ENCODE measurements at places on chromosomes 1 and 21. TPM values are rescaled to one million over a fixed set of nuclear protein-coding genes. Genes with fewer than 3 reads are reported as not detected.

- DNase-seq: no peak
Observed at GRCh38 chr1:2031546-2032540, 12.7 kb downstream of the GABRD start.

- DNase-seq: no peak
Observed at GRCh38 chr1:195520757-195521156, 1087.5 kb downstream of the KCNT2 start.

DNA sequence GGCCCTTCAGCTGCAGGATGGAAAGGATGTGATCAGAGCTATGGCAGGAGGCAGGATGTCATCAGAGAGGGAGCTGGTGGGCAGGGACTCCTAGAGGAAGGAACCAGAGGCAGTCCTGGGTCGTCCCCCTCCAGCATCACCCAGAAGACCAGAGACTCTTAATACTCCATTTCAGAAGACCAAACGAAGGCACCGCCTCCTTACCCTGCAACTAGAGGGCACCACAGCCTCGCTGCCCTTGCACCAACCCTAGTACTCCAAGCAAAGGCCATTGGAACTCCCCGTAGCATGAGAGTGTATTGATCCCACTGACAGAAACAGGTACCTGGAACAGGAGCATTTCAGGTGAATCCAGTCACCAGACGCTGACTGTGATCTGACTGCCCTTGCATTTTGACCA is 598.1 kb downstream of the NPHP4 start:
- no peak for DNase-seq

DNA sequence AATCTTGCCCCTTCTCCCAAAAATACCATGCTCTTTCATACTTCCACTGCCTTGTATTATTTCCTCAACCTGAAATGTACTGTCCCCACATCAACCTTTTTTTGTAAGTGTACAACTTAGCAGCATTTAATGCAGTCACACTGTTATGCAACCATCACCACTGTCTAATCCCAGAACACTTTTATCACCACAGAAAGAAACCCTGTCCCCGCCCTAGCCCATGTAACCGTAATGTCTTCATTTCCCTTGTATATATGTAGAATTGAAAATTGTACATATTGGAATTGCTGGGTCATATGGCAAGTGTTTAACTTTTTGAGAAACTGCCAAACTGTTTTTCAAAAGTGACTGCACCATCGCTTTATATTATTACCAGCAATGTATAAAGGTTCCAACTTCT is 37.4 kb downstream of the PTP4A2 start:
- DNase-seq: no peak

RIPK4 gene
- total RNA-seq: 1.3 TPM

GRCh38 chr1:44630116-44630515 is 44.2 kb downstream of the TMEM53 start:
- no peak for DNase-seq

SERPINC1 gene
- not detected for total RNA-seq

LCE6A gene
- not detected for total RNA-seq

DNA sequence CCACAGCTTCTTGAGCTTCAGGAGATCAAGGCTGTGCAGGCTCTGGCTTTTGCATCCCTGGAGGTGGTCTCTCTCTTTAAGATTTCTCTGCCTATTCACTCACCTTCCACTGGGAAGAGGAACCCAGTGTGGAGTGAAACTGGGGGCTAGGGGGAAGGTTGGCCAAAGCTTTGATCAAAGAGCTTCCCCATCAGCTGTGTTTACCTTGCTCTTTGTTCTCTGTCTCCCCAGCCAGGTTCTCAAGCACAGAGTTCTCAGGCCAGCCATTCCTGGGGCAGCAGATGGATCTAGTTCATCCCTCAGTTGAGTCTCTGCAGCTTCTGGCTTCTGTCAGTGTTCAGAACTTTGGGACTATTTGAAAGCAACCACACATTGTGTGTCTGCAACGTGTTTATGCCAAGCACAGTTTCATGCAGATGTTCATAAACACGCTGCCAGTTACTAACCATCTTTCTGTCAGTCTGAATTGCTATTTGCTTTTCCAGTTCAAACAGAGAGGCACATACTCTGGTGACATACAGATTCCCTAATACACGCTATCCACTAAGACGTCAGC is 17.2 kb upstream of the MRPS14 start:
- no peak for DNase-seq

GRCh38 chr1:76577525-76578185 is 289.6 kb upstream of the ST6GALNAC5 start:
- DNase-seq: no peak

DNA sequence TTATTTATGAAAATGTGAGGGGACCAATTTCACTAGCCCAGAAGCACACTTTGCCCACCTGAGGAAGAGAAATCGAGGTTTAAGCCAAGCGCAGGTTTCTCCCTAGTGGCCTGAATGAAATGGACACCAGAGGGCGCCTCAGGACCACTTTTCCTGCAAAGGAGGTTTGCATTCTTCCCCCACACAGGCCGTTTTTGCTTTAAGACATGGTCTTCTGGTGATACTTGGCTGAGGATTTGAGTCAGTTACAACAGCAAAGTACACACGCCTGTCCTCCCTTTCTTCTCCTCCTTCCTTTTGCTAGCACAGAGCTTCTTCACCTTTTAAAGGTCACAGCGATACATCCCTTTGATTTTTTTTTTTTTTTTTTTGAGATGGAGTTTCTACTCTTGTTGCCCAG is 5.4 kb downstream of the PLA2G2E start:
- DNase-seq: peak; percentile 91

GRCh38 chr1:245177071-245177900 is 22.5 kb downstream of the KIF26B start:
- DNase-seq: no peak

DNA sequence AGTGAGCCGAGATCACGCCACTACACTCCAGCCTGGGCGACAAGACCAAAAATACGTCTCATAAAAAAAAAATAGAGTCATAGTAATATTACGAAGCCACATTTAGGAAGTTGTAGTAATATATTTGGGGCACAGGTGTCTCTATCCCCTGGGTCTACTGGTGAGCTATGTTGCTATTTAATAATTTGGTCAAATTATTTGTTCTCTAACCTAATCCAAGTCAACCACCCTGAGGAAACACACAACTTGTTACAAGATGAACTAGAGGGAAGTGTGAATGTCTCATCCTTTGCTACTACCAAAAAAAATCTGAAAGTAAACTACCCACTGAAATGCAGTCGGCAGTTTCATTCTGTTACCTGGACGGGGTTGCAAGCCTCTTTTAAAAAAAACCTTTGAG is 35.3 kb downstream of the RGS8 start:
- no peak for DNase-seq

- no peak for DNase-seq
Observed at GRCh38 chr1:43779805-43780403, 72.6 kb downstream of the ST3GAL3 start.

APOBEC4 gene
- not detected for total RNA-seq

- DNase-seq: no peak
Observed at GRCh38 chr1:230163205-230163604, 96.2 kb downstream of the GALNT2 start.

DNA sequence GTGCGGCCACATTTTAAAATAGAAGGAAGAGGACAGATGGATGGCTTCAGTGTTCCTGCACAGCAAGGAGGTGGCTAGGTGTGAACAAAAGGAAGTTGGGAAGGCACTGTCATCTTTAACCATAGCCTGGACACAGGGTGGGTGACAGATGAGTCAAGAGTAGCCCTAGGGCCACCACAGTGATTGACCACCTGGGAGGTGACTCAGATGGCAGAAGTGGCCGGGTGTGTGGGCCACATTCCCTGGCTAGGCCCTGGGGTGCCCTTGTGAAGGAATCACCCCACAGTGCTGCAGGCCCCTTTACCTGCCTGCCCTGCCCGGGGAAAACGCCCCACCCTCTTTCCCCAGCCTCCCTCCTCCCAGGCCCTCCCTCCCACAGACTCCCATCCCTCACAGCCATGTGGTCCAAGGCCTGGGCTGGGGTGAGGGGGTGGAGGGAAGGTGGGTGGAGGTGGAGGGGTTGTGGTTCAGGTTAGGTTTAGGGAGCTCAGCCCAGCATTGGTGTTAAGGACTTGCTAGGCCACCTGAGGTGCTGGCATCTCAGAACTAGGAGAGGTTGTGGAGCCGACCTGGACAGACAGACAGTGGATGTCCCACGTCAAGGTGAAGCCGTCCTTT is 59.1 kb downstream of the SPSB1 start:
- no peak for DNase-seq

OR2L2 gene
- not detected for total RNA-seq

- peak; percentile 45 for DNase-seq
Observed at GRCh38 chr1:118711356-118711755, 276.8 kb downstream of the TBX15 start.

ACTL8 gene
- total RNA-seq: 0.15 TPM

DNA sequence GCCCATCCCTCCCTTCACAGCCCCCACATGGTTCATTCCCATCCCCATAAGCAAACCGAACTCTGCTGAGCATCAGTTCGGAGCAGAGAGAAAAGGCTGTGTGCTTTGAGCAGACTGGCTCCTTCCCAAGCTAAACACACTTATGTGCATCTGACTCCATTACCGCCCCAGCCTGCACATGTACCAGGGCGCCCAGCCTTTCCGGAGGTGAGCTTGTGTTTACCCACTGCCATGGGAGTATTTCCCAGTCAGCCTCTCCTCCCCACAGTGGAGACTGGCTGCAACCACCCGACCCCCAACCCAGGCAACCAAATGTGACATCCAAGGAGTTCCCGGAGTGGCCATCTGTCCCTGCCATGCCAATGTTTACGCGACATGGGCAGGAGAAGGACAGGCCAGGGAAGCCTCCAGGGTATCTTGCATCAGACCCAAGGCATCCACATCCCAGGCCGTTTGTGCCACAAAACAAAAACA is 9.4 kb downstream of the TIAM1 start:
- DNase-seq: no peak

DNA sequence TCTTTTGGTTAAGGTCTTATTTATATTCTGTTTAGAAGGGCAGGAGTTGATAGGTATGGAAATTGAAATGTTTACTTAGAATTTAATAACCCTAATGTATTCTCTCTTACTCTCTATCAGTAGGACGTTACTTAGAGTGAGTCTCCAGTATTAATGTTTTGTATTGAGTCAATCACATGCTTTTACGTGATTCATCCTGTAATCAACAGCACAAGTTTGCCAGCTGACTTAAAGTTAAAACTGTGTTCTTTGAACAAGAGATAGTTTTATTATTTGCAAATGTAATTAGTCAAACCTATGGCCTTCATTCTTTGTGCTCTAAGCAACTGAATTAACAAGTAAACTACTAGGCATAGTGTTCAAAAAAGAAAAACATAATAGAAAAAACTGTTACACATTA is 57.3 kb downstream of the PKN2 start:
- DNase-seq: no peak

DNA sequence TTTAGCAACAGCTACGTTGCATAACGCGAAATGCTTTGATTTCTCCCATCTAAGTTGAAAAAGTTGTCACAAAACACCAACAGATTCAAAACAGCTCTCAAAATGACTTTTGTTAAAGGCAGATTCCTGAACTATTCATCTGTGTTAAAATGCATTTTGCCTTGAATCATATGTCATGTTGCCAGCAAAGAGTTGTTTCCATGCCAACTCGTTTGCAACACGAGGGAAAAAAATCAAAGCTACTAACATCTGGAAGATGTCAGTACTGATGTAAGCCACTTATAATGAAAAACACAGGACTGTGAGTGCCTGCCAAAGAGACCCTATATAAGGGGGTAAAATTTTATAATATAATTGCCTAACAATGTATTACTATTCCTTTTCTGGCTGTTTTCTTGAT is 182.7 kb upstream of the PTBP2 start:
- DNase-seq: no peak

- DNase-seq: no peak
Observed at GRCh38 chr21:16663436-16663835, 849.4 kb upstream of the CXADR start.

GRCh38 chr1:17711941-17712340 is 43.2 kb upstream of the ACTL8 start:
- no peak for DNase-seq

GRCh38 chr1:119774746-119775490 is 6.2 kb upstream of the HMGCS2 start:
- DNase-seq: no peak

LBR gene
- 171 TPM for total RNA-seq

GRCh38 chr1:225950905-225951497 is 10.0 kb upstream of the LEFTY2 start:
- no peak for DNase-seq

- no peak for DNase-seq
Observed at GRCh38 chr1:221449801-221450470, 292.0 kb downstream of the DUSP10 start.

GRCh38 chr1:223538981-223539380 is 126.5 kb downstream of the CAPN8 start:
- no peak for DNase-seq

DNA sequence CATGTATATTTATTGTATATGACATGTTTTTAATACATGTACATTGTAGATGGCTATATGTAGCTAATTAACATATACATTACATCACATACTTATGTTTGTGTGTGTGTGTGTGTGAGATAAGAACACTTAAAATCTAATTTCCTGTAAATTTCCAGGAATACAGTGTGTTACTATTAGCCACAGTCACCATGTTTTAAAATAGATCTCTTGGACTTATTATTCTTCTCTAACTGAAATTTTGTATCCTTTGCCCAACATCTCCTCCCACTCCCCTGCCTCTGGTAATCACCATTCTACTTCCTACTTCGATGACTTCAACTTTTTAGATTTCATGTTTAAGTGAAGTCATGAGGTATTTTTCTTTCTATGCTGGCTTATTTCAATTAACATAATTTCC is 64.8 kb downstream of the FCRL5 start:
- no peak for DNase-seq

DNA sequence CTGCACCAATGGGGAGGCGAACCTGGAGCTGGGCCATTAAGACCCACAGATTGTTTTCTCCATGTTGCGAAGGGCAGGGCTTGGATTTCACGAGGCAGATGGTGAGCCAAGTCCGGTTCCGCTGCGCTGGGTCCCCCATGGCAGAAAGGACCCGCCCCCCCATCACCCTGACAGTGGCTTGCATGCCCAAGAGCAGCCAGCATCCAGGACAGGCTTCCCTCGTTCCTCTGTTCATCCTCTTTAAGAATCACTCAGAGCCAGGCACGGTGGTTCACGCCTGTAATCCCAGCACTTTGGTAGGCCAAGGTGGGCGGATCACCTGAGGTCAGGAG is 15.8 kb upstream of the NPHP4 start:
- DNase-seq: no peak

MAP10 gene
- total RNA-seq: 3.3 TPM

DNA sequence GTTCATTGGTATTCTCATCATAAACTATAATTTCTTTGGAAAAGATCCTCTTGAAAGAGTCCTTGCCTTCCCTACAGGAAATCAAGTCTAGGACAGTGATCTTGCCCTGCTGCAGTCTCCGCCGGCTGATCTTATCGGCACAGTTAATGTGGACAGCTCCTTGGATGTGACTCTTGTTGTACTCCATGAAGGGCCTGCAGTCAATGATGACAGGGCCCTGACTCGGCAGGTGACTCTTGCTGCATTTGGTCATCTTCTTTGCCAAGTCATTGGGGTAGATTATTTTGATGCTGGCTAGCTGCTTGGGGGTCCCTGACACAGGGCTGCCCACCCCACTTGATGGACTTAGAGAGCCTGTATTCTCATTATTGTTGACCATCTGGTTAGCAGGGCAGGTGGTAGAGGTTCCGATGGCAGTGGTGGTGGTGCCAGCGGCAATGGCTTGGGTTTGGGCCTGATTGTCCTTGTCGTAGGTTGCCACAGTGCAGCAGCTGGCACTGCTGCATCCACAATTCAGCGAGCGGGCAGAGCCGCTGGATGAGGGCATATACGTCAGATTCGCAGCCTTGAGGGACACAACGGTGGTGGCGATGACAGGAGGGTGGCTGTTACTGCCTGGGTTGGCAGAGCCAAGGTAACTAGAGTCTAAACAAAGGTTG is 2.7 kb downstream of the DUSP10 start:
- no peak for DNase-seq
